Fibroblast of lung (primary cell): ENCODE measurements at places on chromosomes 2 and 18. TPM values are rescaled to one million over a fixed set of nuclear protein-coding genes. Genes with fewer than 3 reads are reported as not detected.

PLGLB2 gene
- 1.3 and 1.7 TPM in 2 replicates for total RNA-seq

LAMA1 gene
- 5.8 and 24.9 TPM in 2 replicates for total RNA-seq

DNA sequence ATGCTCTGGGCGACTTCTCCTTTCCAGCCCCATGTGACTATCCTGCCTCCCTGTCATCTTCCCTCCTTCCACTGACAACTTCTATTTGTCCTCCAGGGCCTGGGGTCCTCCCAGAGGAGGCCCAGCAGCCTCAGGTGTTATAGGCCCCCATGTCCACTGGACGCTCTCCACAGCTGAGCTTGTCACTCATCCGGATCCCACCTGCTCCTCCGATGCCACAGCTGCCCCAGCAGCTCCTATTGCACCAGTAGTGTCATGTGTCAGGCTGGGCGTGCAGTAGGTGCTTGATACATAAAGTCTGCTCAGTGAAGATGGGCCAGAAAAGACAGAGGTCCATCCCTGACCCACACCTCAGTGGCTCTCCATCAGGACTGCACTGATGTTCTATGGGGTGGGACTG lies 305.7 kb upstream of the MYT1L start:
- DNase-seq, result no peak

- peak; percentile 26 for DNase-seq
These were observed 264.3 kb downstream of the TXNL1 start for GRCh38 chr18:56374007-56374655.

- no peak for DNase-seq
These were observed 145.2 kb downstream of the ICOS start for GRCh38 chr2:204081487-204082425.

DNA sequence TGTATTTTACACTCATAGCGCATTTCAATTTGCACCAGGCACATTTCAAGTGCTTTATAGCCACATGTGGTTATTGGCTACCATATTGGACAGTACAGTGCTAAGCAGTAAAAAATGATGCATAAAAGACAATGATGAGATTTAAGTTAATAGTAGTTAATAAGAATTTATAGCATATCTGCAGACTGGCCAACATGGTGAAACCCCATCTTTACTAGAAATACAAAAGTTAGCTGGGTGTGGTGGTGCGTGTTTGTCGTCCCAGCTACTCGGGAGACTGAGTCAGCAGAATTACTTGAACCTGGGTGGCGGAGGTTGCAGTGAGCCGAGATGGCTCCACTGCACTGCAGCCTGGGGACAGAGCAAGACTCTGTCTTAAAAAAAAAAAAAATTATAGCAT lies 9.7 kb downstream of the DRC1 start:
- no peak for DNase-seq

DNA sequence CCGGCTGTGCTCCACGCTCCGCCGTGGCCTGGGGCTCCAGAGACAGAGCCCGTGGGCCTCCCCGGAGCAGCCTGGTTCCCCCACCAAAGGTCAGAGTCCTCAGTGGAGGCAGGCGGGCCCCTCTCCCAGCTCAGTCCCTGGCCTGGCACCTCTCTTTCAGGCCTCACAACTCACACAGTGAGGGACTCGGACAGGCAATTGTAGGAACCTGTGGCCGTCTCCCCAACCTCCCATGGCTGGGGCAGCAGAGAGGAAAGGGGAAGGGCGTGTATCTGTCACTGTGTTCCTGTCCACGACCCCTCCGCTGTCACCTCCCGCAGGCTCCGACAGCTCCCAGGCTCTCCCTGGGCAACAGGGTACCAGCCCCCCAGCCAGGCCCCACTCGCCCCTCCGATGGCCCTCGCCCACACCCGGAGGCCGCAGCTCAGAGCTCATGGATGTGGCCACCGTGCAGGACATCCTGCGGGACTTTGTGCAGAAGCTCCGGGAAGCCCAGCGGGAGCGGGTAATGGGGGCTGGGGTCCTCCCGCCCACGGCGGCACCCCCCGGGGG lies 32.4 kb upstream of the SNED1 start:
- DNase-seq, result no peak
